ENCODE measurements at places on chromosomes 7 and 10. TPM values are rescaled to one million over a fixed set of nuclear protein-coding genes. Genes with fewer than 3 reads are reported as not detected.
A peak's percentile ranks its signal among the peaks of the same experiment; 100 is the strongest.

The HNRNPA2B1 gene
- total RNA-seq: 627 TPM

DNA sequence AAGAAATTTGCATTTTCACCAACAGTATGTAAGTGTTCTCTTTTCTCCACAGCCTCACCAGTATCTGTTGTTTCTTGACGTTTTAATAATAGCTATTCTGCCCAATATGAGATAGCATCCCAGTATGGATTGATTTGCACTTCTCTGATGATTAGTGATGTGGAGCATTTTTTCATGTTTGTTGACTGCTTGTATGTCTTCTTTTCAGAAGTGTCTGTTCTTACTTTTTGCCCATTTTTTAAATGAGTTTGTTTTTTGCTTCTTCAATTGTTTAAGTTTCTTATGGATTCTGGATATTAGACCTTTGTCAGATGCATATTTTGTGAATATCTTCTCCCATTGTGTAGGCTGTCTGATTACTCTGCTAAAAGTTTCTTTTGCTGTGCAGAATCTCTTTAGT, 12.2 kb upstream of the TPK1 start:
- H3K36me3 ChIP-seq: no peaks in the 10 kb centered on the region
- H3K4me1 ChIP-seq: no peaks in the 10 kb centered on the region
- no peak overlapping the region for H3K4me3 ChIP-seq
- no peak overlapping the region for H3K27ac ChIP-seq

DNA sequence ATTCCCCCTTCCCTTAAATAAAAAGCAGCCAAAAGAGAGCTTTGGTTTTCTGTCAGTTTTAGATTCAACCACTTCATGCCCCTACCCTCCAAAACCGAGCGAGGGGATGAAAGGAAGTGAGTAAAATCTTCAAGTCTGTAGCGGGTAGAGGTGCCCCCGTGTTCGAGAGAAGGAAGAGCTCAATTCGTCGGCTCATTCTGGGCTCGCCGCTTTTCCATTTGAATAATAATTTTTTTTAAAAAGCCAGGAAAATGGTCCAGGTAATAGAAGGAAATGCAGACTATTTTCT, 436.2 kb upstream of the GALNT17 start:
- peaks cover 13% of the 10 kb centered on the region for H3K36me3 ChIP-seq
- peak overlapping the region; percentile 90 for H3K4me3 ChIP-seq
- DNase-seq: peak; percentile 52
- H3K27ac ChIP-seq: no peak overlapping the region
- H3K27me3 ChIP-seq: no peaks in the 10 kb centered on the region
- H3K4me1 ChIP-seq: peaks cover 18% of the 10 kb centered on the region

The LIPF gene
- total RNA-seq: not detected

GRCh38 chr10:44878706-44879530, 32.2 kb upstream of the TMEM72 start:
- H3K27ac ChIP-seq: no peak overlapping the region
- H3K4me3 ChIP-seq: peak overlapping the region; percentile 40
- no peaks in the 10 kb centered on the region for H3K36me3 ChIP-seq
- H3K4me1 ChIP-seq: peaks cover 23% of the 10 kb centered on the region
